ENCODE measurements at places on chromosomes 6 and 20.

DNA sequence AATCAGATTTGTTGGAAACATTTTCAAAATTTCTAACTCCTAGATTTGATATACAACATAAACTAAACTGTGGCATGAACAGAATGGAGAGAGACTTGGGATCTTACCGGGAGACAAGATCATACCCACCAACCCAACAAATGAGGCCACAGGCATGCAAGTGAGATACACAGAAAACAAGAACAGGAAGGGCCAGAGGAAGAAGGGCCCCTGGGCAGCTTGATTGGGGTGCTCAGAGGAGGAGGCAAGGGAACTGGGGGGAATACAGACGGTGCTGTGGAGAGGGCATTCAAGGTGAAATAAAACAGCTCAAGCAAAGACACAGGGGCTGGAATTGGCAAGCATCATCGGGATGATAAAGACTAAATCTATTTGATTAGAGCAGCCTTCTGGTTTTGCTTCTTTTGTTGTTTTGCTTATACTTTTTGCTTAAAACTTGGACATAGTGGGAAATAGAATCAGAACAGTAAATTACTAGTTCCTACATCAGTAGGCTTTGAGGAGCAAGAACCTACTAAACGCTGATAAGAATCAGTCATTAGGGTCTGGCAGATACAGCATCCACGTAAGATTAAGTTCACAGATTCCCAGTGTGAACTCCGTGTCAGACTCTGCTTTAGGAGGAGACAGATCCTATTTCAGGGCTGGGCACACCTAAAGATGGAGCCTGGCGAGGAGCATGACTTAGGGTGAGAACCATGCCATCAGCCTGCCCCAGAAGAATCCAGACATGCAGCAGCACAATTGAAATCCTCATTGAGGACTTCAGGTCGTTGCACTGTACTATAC, 3.5 kb upstream of the RAMACL start:
- DNase-seq, result no peak

DNA sequence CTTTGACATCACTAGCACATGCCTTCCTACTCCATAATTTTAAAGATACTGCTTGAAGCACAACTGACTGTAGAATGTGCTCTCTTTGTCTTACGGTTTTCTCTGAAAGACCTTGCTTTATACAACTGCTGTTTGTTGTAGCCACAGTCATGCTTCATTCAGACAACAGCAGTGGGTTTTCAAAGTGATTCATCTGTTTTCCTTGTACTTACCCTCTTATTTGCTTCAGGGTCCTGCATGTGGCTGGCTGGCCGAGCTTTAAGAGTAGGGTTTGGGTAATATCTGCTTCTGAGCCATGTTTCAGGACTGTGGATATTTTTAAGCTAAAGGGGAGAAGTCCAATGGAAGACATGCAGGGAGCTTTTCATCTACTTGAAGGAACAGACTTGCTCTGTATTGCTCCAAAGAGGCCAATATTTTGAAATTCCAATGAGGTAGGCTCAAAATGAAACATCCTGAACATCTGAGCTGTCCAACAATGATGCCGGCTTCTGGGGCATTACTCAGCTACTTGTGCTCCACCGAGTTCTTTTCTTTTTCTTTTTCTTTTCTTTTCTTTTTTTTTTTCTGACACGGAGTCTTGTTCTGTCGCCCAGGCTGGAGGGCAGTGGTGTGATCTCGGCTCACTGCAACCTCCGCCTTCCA, 160.2 kb upstream of the SGK1 start:
- no peak for DNase-seq

DNA sequence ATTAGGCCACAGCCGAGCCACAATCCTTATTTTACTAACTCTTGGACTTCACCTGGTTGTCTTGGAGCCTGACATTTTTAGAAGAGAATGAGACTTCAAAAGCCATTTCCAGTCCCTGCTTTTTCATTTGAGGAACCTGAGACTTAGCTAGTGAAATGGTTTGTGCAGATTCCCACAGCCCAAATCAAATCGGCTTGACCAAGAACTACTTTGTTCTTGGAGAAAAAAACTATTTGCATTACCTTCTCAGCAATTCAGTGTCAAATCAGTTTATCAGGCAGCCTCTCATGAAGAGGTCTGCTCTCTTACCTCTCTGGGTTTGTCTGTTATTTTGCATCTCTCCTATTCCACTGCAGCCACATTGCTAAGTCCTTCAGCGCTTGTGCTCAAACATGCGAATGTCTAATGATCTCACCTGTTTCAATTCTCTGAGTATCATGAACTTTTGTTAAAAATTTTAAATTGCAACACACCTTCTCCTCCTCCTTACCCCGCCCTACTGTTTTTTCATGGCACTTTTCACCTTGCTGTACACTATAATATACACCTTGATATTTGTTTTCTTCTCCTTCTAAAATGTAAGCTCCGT, 573 bp upstream of the IFNGR1 start:
- no peak for DNase-seq

DNA sequence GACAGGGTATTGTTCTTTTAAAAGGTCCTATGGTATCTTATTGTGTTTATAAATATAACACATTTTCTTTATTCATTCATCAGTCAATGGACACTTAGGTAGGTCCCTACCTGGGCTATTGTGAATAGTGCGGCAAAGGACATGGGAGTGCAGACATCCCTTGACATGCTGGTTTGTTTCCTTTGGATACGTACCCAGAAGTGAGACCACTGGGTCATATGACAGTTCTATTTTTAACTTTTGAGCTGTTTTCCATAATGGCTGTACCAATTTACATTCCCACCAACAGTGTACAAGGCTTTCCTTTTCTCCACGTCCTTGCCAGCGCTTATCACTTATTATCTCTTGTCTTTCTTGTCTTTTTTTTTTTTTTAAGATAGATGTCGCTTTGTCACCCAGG, 627.5 kb downstream of the PRKN start:
- DNase-seq, result no peak

DNA sequence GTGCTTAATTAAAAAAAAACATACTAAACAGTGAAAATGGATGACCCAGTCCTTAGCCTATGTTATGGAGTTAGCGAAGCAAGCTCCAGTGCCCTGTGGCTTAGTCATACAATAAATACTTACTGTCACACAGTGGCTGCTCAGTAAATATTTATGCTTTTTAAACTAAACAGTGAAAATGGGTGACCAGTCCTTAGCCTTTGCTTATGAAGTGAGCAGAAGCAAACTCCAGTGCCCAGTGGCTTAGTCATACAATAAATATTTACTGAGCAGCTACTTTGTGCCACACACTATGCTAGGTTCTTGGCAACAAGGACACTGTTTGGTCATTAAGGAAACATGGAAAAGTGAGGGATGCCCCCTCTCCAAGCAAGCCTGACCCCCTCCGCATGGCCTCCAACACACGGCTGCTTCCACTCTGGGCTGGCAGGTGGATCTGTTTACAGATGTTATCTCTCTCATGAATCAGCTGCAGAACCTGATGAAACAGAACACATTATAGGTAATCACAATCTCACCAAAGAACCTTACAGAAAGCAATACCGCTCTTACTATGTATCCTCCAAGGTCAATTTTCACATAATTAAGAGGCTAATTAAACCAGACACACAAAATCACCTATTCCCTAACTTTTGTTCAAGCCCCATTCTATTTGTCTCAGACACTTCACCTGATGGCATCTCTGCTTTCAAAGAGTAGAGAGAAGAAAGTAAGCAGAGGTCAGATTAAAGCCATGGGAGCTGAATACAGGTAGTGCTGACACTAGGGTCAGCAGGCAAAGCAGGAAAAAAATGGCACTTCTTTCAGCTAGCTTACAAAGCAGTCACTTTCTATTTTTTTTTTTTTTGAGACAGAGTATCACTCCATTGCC, 27.3 kb downstream of the CDK5RAP1 start:
- no peak for DNase-seq

GRCh38 chr20:58706150-58706892, 13.7 kb downstream of the NPEPL1 start:
- no peak for DNase-seq

- no peak for DNase-seq
Measured at GRCh38 chr6:15386110-15386755, 140.4 kb downstream of the JARID2 start.

DNA sequence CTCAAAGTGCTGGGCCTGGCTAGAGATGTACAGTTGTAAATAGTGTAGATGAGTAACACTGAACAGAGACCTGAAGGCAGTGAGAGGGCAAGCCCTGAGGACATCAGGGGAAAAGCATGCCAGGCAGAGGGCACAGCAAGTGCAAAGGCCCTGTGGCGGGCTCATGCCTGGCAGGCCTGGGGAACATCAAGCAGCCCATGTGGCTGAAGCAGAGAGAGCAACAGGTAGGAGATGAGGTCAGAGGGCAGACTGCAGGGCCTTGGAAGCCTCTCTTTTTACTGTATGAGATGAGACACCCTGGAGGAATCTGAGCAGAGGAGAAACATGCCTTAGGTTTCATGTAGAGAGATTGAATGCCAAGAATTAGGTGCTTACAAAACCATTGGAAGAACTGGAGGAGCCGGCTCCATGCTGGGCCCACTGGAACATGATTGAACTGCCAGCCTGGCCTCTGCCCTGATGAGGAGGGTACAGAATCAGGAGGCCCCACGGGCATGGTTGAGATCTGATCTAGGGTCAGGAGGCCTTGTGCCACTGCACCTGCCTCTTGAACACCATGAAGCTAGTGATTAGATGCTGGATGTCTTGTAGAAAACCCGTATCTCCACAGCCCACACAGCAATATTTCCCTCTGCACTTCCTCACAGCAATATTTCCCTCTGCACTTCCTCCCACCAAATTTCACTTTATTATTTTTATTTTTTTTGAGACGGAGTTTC, 5.9 kb upstream of the HMGA1 start:
- no peak for DNase-seq

DNA sequence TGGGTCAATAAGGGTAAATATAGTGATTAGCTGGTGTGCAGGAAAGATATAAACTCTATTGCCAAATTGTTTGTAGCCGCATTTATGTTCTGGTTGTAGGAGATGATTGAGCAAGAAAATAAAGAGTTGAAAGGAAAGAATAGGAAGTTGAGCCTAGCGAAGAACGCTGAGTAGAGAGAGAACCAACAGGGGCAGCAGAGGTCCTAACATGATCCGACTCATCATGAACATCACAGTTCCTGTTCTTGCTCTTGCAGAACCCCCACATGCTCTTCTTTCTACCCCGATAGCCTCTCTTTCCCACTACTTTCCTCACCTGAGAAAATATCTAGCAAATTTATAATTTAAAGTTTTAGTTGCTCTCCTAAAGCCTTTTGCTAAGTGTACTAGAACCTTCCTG, 9.9 kb upstream of the ID4 start:
- no peak for DNase-seq

GRCh38 chr20:61263084-61263695, 11.1 kb downstream of the CDH4 start:
- peak; percentile 58 for DNase-seq

- no peak for DNase-seq
Measured at GRCh38 chr20:57592263-57593092, 27.7 kb downstream of the ZBP1 start.

Measured in ELF-1 (cell line).